Muscle of back (tissue), 13 donors: ENCODE measurements at places on chromosomes 5 and 9.

DNA sequence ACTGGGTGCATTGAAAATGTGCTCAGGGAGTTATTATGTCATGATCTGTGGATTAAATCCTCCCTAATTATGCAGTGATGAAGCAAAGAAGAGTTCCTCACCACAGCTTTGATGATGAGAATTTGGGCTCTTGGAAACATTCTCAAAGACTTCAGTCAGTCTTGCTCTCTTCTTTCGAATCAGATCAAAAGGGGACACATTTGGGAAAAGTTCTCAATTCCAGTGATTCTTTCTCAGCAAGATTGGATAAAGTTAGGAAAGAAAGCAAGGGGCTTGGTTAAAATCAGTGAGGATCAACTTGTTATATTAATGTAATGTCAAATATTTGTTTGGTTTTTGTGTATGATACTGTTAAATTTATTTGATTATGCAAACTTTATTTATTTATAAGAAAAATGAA lies 411.3 kb upstream of the ACTBL2 start:
- no peak for DNase-seq

- DNase-seq: peak; percentile 46
Observed at GRCh38 chr9:116267021-116267420, 113.4 kb downstream of the PAPPA start.

- no peak for DNase-seq
Observed at GRCh38 chr5:103498800-103499551, 63.6 kb downstream of the NUDT12 start.

- DNase-seq: no peak
Observed at GRCh38 chr5:56610093-56610698, 205.2 kb upstream of the MAP3K1 start.

GRCh38 chr9:14987858-14988257 lies 77.6 kb upstream of the FREM1 start:
- no peak for DNase-seq

GRCh38 chr9:25691786-25692185 lies 13.5 kb upstream of the TUSC1 start:
- DNase-seq: no peak

- DNase-seq: no peak
Observed at GRCh38 chr5:56705217-56705616, 110.1 kb upstream of the MAP3K1 start.

DNA sequence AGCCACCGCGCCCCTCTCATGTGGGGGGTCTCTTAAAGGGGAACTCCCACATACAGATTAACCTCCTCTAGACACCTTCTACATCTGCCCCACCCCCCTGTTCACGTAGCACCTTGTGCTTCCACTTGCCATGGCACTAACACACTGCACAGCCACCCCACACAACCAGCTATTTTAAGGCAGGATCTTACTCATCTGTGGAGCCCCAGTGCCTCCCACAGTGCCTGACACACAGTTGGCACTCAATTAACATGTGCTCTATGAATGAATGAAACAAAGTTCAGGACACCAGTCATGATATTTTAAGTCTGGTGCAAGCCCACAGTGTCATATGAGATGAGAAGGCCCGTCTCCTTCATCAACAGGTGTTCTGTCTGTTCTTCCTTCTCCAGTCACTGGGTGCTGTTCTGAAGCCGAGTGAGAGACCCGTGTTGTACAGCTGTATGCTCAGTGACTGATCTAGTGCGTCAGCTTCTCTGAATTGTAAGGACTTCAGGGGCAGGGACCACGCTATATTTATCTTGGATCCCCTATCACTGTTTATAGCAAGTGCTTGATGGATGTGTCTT lies 149.1 kb downstream of the TLE1 start:
- DNase-seq: no peak

DNA sequence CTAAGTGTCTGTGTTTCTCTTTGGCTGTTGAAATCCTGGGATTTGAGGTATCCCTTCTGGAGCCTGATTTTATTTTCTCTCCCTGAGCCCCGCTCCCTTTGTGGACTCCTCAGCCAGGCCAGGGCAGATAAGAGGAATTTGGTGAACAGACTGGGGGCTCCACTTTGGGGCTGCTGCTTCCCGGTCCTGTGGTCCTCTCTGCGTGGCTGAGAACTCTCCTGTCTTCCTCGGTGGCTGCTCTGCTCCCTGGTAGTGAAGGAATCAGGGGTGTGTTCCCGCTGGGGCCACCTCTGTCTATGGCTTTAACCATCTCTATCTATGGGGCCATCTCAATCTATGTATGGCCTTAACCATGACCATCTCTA lies 71.7 kb upstream of the SH3PXD2B start:
- DNase-seq: no peak

DNA sequence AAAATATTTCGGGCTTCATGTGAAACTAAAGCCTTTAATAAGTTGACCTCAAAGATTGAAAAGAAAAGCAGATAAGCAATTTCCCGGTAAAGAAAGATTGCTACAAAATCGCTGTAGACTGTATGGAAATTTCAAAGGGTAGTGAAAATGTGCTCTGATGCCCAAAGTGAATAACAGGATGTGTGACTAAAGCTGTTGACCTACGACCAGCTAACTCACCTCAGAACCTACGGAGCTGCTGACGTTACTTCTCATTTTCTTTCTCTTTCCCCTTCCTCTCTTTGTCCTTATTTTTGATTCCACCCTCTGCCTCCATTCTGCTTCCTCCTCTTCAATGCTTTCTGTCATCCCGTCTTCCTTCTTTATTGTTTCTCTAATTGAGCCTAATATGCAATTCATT lies 103.2 kb downstream of the PDE4D start:
- no peak for DNase-seq

DNA sequence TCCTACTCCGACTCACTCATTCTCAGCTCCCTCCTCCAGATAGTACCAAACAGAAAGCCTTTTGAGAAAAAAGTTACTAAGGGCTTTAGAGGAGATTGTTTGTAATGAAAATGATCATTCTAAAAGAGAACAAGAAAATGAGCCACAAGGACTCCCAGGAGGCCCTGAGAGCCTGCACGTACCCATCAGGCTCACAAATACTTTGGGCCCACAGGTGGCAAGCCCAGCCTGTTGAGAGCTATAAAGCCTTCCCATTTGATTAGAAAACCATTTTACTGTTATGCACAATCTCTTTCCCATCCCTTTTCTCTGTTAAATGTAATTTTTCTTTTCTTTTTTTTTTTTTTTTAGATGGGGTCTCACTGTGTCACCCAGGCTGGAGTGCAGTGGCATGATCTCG lies 136.1 kb downstream of the LHFPL2 start:
- no peak for DNase-seq

DNA sequence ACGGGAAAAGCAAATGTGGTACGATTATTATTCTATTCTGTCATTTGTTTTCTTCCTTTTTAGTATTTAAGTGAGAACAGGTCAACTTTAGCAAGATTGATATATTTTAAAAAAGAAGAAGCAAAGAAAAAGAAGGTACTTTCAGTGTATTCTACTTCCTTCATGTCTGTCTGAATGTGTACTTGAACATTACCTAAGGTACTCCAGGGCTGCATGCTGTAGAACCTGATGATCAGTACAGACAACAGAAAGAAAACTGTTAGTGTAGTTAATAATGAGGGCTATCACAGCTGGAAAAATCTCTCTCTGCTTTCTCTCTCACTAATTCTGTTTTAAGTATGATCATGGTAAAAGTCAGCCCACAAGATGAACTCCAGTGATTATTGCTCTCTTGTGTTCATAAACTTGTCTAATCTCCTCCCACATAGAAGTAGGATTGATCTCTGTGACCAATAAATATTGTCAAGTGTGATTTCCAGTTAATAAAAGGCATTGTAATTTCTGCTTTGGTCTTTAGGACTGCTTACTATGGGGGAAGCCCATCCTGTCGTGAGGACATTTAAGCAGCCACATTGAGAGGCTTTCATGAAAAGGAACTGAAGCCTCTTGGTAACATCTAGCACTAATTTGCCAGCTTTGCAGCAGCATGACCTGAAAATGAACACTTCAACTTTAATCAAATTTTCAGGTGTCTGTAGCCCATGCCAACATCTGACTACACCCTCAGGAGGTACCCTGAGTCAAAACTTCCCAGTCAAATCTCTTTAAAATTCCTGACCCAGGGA lies 864.0 kb upstream of the ACO1 start:
- no peak for DNase-seq

DNA sequence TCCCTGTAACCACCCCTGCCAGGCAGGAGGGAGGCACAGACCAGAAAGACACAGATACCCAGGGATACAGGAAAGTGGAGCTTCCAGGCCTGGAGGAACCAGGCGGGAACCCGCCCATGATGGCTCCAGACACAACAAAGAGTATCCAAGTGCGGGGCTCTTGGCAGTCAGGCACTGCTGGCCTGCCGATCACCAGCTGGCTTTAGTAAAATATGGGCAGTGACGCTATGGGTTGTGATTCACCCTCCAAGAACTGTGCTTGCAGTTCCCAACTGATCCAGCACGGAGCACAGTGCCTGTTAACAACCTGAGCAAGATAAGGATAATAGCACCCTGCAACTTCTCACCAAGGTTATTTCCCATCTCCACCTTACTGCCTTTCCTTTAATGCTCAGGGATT lies 463.3 kb downstream of the IRX1 start:
- no peak for DNase-seq

DNA sequence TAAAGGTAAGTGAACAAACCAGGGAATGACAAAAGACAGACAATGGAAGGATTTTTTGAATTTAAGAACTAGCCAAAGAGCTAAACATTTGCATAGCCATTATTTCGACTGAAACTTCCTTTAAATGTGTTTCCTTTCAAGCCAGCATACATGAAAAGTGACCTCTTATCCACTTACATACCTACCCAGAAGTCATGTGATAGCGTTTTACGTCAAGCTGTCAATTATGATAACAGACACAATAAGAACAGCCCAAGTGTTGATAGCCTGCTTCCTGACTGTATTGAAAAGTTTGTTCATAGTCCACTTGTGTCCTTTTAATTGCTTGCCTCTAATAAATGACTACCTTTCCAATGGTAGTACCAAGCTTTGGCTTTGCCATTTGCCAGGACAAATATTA lies 206.0 kb downstream of the NFIB start:
- no peak for DNase-seq
